Thyroid gland (tissue), 4 donors: ENCODE measurements at places on chromosomes 5 and 9. TPM values are rescaled to one million over a fixed set of nuclear protein-coding genes. Genes with fewer than 3 reads are reported as not detected.

LCP2 gene
- 7.3 TPM for total RNA-seq

USP20 gene
- total RNA-seq = 23.9 TPM

DNA sequence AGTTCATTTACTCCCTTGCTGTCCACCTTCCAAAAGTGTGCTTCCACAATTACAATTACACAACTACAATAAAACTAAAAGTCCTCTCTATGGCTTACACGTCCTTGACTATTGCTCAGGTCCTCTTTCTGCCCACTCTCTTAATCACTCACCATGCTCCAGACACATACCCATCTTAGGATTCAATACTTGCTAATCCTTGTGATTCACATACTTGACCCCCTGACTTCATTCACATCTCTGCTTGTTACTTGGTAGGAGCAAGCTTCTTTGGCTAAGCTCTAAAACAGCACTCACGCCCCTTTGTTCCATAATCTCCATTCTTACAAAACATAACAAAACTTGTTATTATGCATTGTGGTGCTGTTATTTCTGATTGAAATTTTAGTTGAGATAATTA, 215.8 kb downstream of the EDIL3 start:
- DNase-seq = no peak
- no peaks in the 10 kb centered on the region for H3K36me3 ChIP-seq
- no peak overlapping the region for H3K27ac ChIP-seq
- H3K27me3 ChIP-seq = no peaks in the 10 kb centered on the region
- no peak overlapping the region for H3K4me3 ChIP-seq

DNA sequence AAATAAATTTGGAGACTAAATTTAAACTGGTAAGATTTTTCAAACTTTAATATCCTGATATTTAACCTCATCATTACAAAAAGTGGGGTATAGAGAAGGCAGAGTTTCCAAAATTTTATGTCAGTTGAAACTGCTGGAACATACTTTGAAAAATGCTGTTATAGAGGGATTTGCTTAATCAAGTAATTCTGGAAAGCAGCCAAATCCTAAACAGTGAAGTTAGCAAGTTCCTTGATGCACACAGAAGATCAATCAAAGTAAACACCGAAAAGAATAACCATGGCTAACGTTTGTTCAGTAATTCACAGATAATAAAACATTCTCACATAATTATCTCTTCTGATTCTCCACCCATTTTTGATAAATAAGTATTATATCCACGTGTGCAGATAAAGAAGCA, 8.1 kb upstream of the PRR16 start:
- H3K4me3 ChIP-seq = no peak overlapping the region
- DNase-seq = no peak
- H3K27ac ChIP-seq = no peak overlapping the region
- H3K27me3 ChIP-seq = no peaks in the 10 kb centered on the region

DNA sequence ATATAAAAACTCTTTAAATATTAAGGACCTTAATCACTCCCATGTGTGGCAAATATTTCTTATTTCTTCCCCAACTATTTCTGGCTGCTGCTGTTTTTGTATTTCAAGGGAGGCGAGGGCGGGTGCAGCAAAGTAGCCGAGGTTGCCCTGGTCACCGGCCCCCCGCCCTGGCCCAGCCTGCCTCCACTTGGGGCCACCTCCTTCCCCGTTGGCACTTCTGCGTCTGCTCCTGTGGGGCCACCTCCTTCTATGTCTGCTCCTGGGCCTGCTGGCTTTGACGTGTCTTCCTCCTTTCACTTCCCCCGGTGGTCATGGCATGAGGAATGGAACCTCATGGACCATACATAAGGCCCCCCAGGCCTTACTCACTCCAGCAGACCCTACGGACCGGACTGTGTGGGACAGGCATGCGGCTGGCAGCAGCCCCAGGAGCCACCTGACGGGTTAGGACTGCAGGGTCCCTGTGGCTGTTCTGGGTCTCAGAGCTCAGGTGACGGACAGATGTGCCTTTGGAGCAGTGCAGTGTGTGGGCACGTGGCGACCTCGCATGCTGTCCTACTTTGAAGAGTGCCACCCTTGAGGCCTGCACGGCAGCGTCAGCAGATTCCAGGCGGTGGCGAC, 5.8 kb upstream of the ENTPD8 start:
- no peak overlapping the region for H3K27ac ChIP-seq
- peaks cover 10% of the 10 kb centered on the region for H3K4me1 ChIP-seq
- H3K4me3 ChIP-seq = no peak overlapping the region
- no peaks in the 10 kb centered on the region for H3K36me3 ChIP-seq
- DNase-seq = no peak
